Right renal pelvis (tissue), 4 donors: ENCODE measurements at places on chromosomes 7 and 10. TPM values are rescaled to one million over a fixed set of nuclear protein-coding genes. Genes with fewer than 3 reads are reported as not detected.
A peak's percentile ranks its signal among the peaks of the same experiment; 100 is the strongest.

- no peak for DNase-seq
These were observed 11.8 kb downstream of the ZAN start for GRCh38 chr7:100745184-100745583.

- DNase-seq, result no peak
These were observed 8.3 kb upstream of the ANKRD1 start for GRCh38 chr10:90929179-90929578.

DNA sequence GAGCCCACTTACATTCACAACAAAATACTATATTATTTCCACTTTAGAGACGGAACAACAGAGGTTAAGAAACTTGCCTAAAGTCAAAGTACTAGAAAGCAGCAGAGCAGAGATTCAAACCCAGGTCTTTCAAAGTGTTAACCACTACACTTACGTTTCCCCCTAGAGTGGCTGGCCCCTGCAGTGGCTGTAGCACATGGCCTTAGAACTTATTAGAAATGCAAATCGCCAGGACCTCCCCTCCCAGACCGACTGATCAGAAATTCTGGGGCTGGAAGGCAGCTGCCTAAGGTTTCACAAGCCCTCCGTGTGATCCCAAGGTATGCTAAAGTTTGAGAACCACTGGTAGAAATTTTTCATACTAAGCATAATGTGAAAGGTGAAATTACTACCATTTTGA is 8.1 kb downstream of the MPP7 start:
- DNase-seq, result no peak

GRCh38 chr7:136687693-136688322 is 180.6 kb upstream of the CHRM2 start:
- DNase-seq, result no peak

GRCh38 chr7:17557251-17557671 is 258.8 kb downstream of the AHR start:
- no peak for DNase-seq

- no peak for DNase-seq
These were observed 192.4 kb downstream of the SDK1 start for GRCh38 chr7:3493499-3493898.

GRCh38 chr7:94422827-94423460 is 28.2 kb downstream of the COL1A2 start:
- DNase-seq, result no peak

DNA sequence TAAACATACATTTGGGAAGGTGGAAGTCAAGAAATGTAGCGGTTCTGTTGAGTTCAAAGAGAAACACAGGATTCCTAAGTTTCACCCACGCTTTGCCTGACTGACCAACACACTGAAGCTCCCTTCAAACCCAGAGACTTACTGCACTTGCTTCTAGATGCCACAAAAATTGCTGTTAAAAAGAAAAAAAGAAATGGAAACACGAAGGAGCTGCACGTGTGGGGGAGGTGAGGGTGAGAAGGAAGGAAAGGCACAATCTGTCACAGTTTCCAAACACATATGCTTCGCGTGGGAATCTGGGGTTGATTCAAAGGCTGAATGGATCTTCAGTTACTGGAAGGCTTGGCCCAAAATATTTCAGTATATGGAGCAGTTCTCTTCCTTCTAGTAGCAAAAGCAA is 495.6 kb downstream of the DNAJB6 start:
- no peak for DNase-seq

GRCh38 chr7:25105911-25106310 is 19.1 kb downstream of the CYCS start:
- DNase-seq, result no peak

- DNase-seq, result no peak
These were observed 296.5 kb downstream of the SORCS3 start for GRCh38 chr10:104937567-104937966.

GRCh38 chr7:149334219-149334618 is 72.2 kb downstream of the ZNF783 start:
- DNase-seq, result no peak

- no peak for DNase-seq
These were observed 31.3 kb downstream of the KIN start for GRCh38 chr10:7756360-7756992.

GRCh38 chr10:100046021-100046486 is 35.6 kb downstream of the CPN1 start:
- DNase-seq, result peak; percentile 83

DNA sequence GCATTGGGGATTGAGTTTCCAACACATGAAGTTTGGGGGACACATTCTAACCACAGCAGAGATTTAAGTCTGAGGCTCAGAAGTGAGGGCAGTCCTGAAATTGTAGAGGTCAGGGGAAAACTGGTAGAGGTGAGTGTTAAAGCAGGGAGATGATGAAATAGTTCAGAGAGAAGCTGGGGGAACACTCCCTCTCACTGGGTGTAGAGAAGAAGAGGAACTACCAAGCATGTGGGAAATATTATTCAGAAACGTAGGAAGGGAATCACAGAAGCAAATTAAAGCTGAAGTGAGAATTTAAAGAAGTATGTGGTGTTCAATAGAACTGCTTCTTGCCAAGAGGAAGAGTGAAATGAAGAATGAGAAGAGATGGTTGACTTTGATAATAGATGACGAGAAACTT is 121.5 kb upstream of the FAM3C start:
- DNase-seq, result no peak

DNA sequence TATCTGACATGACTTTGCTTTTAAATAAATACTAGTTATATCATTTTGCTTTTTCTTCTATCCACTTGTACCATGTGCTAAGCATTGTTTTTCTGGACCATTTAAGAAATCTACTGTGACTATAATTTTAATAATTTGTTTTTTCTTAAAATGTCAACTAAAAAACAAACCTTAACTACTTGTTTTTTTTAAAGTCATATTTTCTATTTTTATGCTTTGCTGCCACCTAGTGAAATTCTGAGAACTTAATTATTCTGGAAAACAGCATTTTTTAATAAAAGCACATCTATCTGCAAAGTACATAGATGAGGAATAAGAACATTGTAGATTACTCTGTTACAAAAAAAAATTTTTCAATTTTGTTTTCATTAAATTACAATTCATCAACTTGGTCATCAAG is 47.4 kb downstream of the ORC5 start:
- DNase-seq, result peak; percentile 9

Gene LIPF
- 0.18 TPM for polyA plus RNA-seq

Gene VPS37D
- 12.1 TPM for polyA plus RNA-seq

Gene MINDY3
- polyA plus RNA-seq, result 51.9 TPM

Gene ANXA8L1
- polyA plus RNA-seq, result 0.42 TPM

Gene IFIT3
- polyA plus RNA-seq, result 15.9 TPM

Gene RET
- polyA plus RNA-seq, result 26.2 TPM

Gene PAX4
- not detected for polyA plus RNA-seq

Gene HOXA6
- polyA plus RNA-seq, result 43.2 TPM
